Neural crest cell (in vitro differentiated cells): ENCODE measurements at places on chromosomes 1 and 21. TPM values are rescaled to one million over a fixed set of nuclear protein-coding genes. Genes with fewer than 3 reads are reported as not detected.

- no peak for DNase-seq
Measured at GRCh38 chr1:41397753-41398330, 36.6 kb downstream of the FOXO6 start.

DNA sequence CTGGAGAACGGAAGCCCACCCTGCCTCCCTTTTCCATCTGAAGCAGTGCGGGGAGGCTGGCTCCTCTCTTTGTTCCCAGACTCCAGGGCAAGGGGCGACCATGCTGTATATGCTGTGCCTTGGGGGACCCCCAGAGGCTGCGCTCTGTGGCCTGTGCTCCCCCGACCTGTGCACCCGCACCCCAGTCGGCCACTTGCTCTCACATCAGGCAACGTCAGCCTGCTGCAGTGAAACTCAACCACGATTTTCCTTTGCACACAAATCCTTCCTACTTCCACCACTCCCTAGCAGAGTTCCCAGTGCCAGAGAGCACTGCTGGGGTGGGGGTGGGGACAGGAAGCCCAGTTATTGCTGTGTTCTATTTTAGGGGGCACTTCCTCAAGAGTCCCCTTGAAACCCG lies 52.5 kb downstream of the SIM2 start:
- no peak for DNase-seq

Gene ASTN1
- total RNA-seq = 21.8 TPM in 2 replicates

Gene ETV3L
- total RNA-seq = 0.19 and 0.23 TPM in 2 replicates

- no peak for DNase-seq
Measured at GRCh38 chr1:232379063-232379434, 250.9 kb downstream of the SIPA1L2 start.

DNA sequence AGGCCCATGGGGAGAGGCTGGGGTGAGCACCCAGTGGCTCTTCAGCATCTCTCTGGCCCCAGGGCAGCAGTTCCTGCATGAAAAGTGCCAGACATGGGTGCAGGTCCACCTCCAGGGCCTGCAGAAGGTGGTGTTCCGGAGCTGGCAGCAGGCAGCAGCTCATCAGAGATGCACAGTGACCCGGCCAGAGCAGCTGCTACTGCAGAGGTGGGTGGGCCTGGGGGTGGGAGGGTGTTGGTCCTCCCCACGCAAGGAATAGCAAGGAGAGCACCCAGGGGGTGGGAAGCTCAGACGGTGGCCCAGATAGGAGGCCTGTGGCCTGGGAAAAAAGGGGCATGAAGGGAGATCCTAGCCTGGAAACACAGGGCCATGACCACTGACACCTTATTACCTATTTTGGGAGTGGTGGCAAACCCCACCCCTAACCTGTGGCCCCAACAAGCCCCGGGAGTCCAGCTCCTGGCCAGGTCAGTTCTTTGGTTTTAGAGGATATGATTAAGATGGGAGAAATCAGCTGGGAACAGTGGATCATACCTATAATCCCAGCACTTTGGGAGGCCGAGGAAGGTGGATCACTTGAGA lies 20.2 kb downstream of the C1orf167 start:
- no peak for DNase-seq

DNA sequence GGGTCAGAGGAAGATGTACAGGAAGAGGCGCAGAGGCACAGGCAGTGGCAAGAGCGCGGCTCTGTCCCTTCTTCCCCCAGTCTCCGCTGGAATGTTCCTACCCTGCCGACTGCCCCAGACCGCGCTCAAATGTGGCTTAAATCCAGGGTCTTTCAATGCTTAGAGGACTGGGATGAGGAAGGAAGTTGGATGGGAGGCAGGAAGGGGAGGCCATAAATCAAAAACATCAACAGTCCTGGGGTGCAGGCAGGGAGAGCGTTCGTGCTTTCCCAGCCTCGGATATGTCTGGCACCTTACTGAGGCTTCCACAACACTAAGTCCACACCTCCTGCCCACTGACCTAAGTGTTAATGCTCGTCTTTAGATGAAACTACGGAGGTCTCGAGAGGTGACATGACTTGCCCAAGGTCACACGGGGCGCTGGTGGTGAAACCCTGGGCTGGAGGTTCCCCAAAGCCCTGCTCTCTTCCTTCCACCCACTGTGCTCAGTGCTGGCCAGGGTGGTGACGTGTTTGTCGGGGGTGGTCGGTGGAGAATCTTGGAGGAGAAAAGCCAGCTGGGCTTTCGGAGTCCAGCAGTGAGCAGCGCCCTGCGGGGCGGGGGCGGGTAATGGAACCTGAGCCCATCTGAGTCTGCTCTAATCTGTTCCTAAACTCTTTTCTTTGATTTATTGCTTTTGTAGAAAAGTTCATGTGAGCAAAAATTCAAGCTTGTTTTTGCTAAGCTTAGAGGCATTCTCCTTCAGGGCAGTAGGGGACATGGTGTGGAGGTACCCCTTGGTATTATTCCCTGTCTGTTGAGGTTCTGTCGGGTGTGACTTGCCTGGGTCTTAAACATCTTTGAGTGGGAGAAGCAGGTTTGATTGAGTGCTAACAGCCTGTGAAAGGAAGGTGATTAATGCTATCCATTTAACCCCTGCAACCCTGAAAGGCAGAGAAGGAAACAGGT lies 708 bp downstream of the CDA start:
- DNase-seq = no peak

Gene SPATA17
- 1.7 and 2.5 TPM in 2 replicates for total RNA-seq

GRCh38 chr21:39047046-39047445 lies 136.2 kb downstream of the PSMG1 start:
- no peak for DNase-seq

DNA sequence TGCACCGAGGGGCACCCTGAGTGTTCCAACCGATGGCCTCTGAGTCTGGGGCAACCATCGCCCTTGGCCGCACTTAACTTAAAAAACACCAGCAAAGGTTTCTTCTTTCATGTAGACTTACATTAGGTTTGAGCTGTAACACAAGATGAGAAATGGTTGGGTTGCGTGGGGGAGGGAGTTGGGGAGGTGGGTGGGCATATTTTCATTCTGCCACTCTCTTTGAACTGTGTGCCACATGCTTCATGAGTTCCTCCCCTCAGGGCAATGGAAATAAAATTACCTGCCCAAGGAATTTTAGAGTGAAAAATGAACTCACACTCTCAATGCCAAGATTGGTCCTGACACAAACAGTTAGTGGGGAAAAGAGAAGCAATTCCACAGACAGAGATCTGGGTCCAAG lies 430.1 kb upstream of the USP24 start:
- no peak for DNase-seq

- DNase-seq = no peak
Measured at GRCh38 chr1:236181059-236181458, 38.7 kb downstream of the GPR137B start.

Gene FCRL6
- not detected in 2 replicates for total RNA-seq

- no peak for DNase-seq
Measured at GRCh38 chr1:51385776-51386175, 55.4 kb upstream of the TTC39A start.

GRCh38 chr1:36135330-36135667 lies 10.3 kb upstream of the COL8A2 start:
- no peak for DNase-seq

GRCh38 chr21:32410916-32411315 lies 1.6 kb upstream of the EVA1C start:
- no peak for DNase-seq

DNA sequence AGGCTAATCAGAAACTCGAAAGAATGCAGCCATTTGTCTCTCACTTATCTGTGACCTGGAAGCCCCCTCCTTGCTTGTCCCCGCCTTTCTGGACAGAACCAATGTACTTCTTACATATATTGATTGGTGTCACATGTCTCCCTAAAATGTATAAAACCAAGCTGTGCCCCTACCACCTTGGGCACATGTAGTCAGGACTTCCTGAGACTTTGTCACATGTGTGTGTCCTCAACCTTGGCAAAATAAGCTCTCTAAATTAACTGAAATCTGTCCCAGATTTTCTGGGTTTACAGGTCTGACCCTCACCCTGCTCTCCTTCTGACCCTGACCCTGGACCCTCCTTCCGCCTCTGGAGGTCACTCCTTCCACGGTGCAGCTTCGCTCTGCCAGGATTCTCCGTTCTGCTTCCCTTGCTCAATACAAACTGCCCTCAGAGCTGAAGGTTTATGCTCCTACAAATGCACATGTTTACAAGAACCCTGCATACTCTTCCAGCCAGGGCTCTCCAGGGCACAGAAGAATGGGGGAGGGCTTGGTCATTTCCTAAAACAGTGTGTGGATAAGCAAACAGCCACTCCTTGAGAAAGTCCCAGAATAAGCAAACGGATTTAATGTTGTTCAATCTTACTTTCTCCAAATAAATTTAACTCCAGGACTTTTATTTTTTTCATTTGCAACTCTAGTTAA lies 160.5 kb downstream of the ACTL8 start:
- no peak for DNase-seq

Gene CLEC20A
- not detected in 2 replicates for total RNA-seq

DNA sequence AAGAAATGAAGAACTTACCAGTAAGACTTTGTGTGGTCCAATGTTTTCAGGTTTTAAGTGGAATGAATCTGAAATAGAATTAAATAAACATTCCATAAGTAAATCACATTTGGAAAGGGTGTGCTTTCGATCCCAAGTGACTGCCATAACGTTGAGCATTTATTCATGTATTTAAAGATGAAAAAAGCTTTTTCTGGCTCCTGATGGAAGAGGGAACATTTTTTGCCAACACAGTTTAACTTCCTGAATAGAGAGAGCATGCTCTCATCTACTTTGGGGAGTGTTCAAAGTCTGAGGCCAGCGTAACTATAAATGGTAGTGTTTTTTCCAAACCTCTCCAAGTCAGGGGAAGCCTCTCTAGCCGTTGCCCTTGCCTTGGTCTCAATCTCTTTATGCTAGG lies 55.8 kb downstream of the GNG12 start:
- no peak for DNase-seq

DNA sequence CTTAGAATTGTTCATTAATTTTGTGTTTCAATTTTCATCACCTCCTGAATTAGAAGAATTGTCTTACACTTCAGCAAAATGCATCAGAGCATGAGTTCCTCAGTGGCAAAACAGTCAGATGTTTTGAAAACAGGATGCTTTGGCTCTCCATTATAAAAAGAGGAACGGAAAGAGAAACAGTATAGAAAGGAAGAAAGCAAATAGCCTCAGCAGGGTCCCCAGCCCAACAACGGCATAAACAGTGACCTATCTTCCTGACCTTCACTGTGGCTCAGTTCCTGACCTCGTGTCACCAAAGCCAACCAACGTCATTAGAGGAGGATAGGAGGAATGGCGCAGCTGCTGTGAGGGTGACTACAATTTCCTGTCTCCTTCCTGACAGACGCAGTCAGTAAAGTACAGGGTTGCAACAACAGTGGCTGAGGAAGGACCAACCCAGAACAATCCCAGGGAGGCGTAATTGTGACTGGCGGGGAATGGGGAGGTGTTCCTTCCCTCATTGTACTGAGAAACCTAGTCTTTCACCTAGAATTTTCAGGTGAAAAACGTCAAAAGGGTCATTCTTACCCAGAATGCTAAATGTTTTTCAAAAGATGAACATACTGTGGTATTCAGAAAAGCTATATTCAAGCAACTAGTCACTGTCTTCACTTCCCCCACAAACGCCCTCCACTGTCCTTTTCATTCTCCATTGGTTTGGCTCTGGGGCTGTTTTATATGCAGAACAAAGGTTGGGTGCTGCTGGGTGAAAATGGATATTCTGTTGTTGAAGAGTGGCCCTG lies 197.9 kb upstream of the SGIP1 start:
- DNase-seq = no peak

- no peak for DNase-seq
Measured at GRCh38 chr21:29730281-29730680, 209.5 kb downstream of the GRIK1 start.

Gene PAQR7
- 12.7 and 13.3 TPM in 2 replicates for total RNA-seq

DNA sequence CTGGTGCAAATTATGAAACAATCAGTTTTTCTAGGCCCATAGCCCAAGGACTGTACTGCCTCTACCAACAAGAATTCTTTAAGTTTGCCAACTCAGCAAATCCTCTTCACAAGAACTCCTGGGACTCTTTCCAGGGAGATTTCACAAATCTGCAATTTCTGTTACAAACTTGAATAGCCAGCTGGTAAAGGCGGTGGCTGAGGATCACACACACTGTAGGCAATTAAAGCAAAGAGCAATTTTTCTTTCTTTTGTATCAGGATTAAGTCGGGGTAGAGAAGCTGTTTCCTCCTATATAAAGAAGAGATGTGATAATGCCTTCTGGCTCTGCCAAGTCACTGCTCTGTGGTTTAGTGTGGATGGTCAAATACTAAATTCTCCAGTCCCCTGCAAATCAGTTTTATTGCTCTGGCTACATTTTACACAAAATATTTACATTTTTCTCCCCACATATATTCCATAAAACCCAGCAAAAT lies 1.7 kb downstream of the ALDH9A1 start:
- DNase-seq = no peak

- DNase-seq = no peak
Measured at GRCh38 chr1:55034476-55035133, 4.7 kb upstream of the PCSK9 start.

Gene KRTAP21-2
- not detected in 2 replicates for total RNA-seq

DNA sequence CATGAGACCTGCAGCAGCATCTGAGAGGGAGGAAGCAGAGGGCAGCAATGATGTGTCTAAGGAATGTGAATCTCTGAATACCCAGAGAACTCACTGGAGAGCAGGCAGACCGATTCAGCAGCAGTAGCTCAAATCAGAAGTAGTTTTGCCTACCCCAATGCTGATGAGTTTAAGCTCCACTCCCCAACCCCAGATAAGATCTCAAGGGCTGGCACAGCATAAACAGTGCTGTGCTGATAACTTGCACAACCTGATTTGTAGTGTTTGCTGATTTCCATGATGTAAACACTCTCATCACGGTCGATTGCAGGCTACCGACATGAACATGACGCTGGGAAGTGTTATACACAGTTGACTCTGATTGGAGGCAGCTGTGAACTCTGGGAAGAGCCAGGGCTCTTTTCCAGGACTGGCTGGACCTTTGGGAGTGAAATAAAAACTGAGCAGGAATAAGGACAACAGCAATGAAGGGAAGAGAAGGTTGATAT lies 11.2 kb upstream of the HMGCS2 start:
- no peak for DNase-seq

GRCh38 chr1:161885003-161885402 lies 118.9 kb downstream of the ATF6 start:
- no peak for DNase-seq

Gene IL24
- not detected in 2 replicates for total RNA-seq

DNA sequence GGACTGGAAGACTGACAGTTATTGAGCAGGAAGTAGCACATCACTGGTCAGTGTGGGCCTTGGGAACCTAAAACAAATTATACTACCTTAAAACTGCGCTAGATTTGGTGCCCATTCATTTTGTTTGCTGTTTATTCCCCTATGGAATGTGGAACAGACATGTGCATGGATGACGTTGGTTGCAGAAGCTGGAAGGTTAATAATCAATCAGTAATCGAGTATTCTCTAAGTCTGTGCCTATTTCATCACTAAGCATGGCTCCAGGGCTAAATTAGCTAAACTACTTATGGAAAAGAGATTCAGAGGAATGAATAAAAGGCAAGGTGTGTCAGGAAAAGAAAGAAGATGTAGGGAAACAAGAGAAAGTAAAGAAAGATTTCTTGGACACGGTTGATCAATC lies 33.5 kb upstream of the DPT start:
- no peak for DNase-seq

GRCh38 chr1:163596541-163597258 lies 274.9 kb downstream of the NUF2 start:
- DNase-seq = no peak

Gene LGR6
- total RNA-seq = 0.16 and 0.91 TPM in 2 replicates
